ENCODE measurements at places on chromosomes 7 and 10. TPM values are rescaled to one million over a fixed set of nuclear protein-coding genes. Genes with fewer than 3 reads are reported as not detected.
A peak's percentile ranks its signal among the peaks of the same experiment; 100 is the strongest.

GRCh38 chr10:43890124-43890523 is 241.4 kb upstream of the ZNF32 start:
- DNase-seq: peak; percentile 61

DNA sequence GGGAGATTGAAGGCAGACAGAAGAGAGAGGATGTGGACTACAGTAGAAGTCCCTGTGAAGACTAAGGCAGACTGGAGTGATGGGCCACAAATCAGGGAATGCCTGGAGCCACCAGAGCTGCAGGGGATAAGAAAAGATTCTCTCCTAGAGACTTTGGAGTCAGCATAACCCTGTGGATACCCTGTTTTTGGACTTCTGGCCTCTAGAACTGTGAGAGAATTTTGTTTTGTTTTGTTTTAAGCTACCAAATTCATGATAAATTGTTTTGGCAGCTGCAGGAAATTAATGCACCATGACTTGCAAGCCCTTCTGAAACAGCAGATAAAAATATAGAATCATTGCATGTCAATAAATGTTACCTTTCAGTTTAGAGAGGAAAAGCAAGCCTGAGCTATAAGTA is 41.3 kb downstream of the INHBA start:
- DNase-seq: no peak

- no peak for DNase-seq
These were observed 44.8 kb downstream of the HDAC9 start for GRCh38 chr7:18540396-18540795.

DNA sequence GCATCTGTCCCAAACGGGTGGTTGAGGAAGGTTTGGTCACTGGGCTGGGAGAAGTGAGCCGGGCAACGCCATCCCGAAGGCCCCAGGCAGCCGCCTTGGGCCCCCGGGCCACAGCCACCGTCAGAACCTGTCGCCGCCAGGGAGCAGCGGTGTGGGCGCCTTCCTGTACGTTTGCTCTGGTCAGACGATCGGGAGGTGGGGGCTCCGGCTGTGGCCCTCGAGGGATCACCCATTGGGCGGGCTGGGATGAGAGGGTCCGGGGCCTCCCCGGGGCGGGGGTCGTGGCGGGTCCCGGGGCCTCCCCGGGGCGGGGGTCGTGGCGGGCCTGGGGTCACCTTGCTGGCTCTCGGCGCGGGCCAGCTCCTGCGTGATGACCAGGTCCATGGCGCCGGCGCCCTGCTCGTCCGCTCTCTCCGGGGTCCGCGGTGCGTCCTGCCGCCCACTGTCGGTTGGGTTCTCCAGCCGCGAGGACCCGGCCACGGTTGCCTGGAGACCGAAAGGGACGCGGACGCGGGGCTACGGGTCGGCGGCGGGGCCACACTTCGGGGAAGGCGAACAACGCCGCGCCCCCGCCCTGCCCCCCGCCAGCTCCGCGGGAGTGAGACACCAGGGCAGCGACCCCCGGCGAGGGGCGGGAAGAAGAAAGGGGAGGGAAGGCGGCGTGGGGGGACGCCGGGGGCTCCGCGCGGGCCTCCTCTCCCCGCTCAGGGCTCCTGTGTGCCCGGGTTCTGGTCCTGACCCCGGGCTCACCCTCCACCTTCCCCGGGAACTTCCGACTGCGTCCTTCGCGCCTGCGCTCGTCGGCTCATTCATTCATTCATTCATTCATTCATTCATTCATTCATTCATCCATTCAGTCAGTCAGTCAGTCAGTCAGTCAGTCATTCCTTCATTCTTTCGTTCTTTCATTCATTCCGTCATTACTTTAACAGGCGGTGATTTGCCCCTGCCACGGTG is at the start of gene CFAP46:
Gene CFAP46 (minus strand): TSS at position 470 of the 957 bp plus-strand sequence. CDS start 86 bp downstream, at position 384.
- DNase-seq: no peak

DNA sequence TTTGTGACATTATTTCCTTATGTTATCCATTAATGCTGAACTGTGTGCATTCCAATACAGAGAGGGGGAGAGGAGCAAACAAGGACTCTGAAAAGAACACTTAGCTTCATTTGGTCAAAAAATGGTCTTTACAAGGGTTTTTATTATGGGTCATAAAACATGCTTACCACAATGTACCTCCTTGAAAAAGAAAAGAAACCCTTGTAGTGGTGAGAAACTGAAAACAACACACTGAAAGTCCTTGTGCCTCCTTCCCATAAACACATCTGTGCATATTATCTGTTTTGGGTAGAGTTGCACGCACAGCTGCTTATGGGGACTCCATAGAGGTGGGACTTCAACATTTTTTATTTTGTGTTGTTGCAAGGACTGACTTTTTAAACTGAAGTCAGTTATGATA is 98.7 kb downstream of the CDK6 start:
- DNase-seq: no peak

DNA sequence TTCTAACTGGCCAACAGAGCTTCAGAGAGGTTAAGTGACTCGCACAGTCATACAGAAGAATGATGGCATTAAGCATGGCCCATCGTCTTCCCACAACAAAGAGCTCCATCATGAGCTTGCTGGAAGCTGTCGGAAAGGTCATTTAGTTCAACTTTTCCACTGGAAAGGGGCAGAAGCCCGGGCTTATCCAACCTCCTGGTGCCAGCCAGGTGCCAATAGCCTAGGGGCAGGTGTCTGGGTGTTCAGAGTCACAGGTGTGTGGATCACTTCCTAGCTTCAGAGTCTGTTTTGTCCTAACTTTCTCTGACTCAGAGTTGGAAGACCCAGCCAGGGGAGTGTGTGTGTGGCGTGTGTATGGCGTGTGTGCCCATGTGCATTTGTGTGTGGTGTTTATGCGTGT is 1.3 kb upstream of the TRPV6 start:
- DNase-seq: no peak

DNA sequence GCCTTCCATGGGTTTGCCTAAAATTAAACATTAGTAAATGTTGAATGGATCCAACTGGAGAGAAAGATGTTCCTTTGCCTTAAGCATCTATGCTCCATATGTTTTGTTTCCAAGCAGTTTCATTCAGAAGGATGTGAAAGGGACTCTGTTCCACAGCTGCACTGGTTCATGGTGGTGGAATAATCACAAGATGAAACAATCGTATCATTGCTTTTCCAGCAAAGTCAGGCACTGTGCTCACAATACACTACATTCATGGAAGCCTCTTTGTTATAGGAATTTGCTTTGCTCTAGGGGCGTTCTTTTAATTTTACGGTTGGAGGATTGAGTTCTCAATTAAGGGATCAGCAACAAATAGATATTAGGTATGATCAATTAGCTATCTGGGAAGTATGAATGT is 33.8 kb downstream of the RAMP3 start:
- DNase-seq: peak; percentile 17

- peak; percentile 56 for DNase-seq
These were observed 42.9 kb upstream of the BHLHA15 start for GRCh38 chr7:98168181-98168903.

- DNase-seq: peak; percentile 100
These were observed 304.0 kb downstream of the ZEB1 start for GRCh38 chr10:31622978-31623377.

DNA sequence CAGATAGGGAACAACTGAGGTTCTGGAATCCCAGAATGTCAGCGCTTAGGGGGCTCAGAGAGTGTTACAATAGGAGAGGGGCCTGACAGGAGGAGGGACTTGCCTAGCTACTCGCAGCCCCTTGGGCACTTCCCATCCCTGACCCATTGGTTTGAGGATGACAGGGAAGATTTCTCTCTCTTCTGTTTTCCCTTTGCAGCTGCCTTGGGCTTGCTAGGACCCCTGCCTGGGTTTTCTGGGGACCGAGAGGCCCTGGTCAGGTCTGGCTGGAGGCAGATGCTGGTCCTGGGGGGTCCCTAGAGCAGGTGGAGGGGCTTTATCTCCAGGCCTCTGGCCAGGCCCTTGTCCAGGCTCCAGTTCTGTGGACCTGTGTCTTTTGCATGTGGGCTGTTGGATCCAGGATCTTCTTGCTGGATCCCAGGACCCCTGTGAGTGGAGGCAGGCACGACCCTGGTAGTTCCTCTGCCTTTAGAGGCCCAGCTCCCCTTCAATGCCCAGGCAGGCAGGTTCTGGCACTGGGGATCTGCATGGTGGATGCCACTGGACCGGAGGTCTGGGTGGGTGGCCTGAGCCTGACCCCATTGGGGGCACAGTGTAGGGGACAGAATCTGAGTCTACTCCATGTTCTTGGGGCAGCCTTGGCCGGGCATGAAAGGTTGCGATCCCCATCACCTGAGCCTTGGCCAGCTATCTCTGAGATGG is 26.9 kb downstream of the RAMP3 start:
- DNase-seq: no peak

- no peak for DNase-seq
These were observed 48.9 kb downstream of the ZNF277 start for GRCh38 chr7:112255388-112255720.

- DNase-seq: no peak
These were observed 61.0 kb downstream of the STEAP1B start for GRCh38 chr7:22438994-22439393.

DNA sequence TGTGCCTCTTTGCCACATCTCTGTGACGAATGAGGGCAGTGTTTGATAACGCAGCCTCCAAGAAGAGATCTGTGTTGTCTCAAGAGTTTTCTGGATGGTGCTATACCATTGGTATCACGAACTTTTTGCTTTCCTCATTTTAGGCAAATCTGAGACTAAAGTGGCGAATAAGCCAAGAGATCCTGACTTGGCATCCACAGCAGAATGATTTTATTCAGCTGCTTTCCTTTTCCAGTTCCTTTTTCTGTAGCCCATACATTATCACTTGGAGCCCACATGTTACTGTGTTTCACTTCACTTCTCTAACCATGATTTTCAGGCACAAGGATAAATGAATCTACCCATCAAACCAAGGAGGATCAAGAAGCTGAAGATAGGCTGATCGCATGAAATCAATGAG is 177.9 kb upstream of the PTN start:
- DNase-seq: no peak

GRCh38 chr10:121322046-121322445 is 276.2 kb downstream of the FGFR2 start:
- DNase-seq: no peak

- DNase-seq: peak; percentile 76
These were observed 13.0 kb downstream of the OR9A2 start for GRCh38 chr7:143013893-143014292.

- DNase-seq: no peak
These were observed 71.3 kb upstream of the ARMC3 start for GRCh38 chr10:22856444-22857074.

- DNase-seq: peak; percentile 73
These were observed 528.9 kb downstream of the PARD3 start for GRCh38 chr10:34286136-34286739.

DNA sequence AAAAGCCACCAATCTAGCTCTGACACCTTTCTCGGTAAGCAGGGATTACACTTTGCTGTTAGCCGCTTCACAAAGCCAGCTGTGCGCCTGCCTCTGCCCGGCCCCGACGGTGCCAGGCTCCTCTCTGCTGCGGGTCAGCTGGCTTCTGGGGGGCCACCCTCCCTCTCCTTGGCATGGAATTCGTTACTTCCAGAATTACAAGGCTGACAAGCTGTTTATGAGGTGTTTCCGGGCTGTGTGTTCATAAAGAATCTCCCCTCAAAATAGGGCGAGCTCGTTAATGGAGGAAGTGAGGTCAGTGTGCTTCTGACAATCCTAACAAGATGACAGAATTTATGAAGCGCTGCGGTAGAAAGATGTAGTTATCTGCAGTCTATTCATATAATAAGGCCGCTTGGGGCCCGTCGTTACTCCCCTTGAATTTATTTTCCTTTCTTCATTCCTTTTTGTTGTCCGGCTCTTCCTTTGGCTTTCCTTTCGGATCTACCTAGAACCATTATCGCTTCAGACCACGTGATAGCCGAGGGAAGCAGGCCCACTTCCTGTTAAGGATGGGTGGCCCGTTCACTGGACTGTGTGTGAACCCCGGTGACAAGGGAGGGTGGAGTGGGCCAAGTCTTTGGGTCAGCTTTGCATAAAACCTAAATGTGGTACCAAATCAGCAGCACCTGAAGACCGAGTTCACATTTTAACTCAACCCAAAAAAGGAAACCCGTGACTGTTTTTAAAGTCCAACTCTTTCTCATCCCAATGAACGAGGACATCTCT is 273.0 kb upstream of the YAE1 start:
- no peak for DNase-seq

DNA sequence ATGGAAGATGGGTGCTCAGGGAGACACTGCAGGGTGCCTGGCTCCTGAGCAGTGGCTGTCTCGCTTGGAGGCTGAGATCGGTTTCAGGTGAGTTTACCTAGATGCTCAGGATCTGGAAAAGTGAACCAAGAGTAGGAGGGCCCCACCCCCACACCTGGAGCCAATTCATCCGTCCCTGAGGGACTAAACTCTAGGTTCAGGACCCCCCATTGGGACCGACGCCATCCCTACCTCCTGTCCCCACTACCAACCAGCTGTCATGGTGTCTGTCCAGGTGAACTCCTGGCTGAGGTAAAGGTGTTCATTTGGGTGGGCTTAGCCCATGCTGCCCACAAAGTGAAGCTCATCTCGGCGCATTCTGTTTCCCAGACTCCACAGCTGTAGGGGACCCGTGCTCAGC is 174.6 kb upstream of the PLPP4 start:
- DNase-seq: no peak

- DNase-seq: no peak
These were observed 42.4 kb downstream of the P4HA1 start for GRCh38 chr10:73054286-73054685.

- DNase-seq: no peak
These were observed 53.9 kb upstream of the LYZL2 start for GRCh38 chr10:30683496-30683895.

GRCh38 chr10:69459893-69460575 is 8.8 kb downstream of the TSPAN15 start:
- no peak for DNase-seq

GRCh38 chr10:95500649-95501048 is 60.5 kb downstream of the SORBS1 start:
- no peak for DNase-seq

- DNase-seq: peak; percentile 94
These were observed 7.5 kb downstream of the DYNC2I1 start for GRCh38 chr7:158863611-158864506.

DNA sequence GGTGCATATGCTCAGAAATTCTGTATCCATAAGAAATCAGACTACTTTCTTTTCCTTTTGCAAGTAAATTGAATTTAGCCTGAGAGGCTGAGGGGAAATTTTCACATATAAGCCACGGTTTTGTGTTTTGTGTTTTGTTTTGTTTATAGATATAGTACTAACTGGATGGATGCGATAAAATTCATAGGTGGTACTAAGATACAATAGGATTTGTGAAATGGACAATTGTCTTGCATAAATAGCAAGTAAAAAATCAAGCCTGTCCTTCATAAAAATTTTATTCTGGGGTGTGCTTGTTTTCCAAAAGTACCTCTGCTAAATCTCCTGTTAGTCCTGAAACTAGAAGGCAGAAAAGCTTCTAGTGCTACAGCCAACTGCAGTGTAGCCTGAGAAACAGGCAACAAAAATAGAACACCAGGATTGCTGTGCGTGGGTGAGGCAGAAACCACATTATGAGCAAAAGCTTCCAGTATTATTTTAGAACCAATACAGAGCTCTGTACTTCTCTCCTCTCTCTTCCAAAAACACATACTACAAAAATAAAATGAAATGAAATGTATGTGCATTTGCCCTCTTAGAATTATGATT is 634 bp upstream of the HDAC9 start:
- DNase-seq: peak; percentile 72

Gene COL1A2
- 1,652 TPM for total RNA-seq

Gene HOXA4
- total RNA-seq: 4.3 TPM

Gene TMEM196
- not detected for total RNA-seq

Gene ADCY1
- 3.1 TPM for total RNA-seq

Gene DDX21
- total RNA-seq: 47.2 TPM

Gene SGMS1
- total RNA-seq: 25.9 TPM

Gene OPN1SW
- not detected for total RNA-seq

Gene CNNM1
- total RNA-seq: 1.4 TPM

Gene VAX1
- total RNA-seq: not detected

Gene EIF4EBP2
- 26.1 TPM for total RNA-seq

Gene BAG3
- total RNA-seq: 15.2 TPM

Gene TUBAL3
- 1.4 TPM for total RNA-seq

Gene VWDE
- not detected for total RNA-seq
